Karpas-422 (cell line): ENCODE measurements at places on chromosomes 12 and 14. TPM values are rescaled to one million over a fixed set of nuclear protein-coding genes. Genes with fewer than 3 reads are reported as not detected.

Gene MANSC1
- total RNA-seq, result not detected in 2 replicates

Gene DNAI7
- total RNA-seq, result not detected in 2 replicates

Gene SLC17A8
- 0.15 TPM in 1 of 2 replicates, not detected in the other for total RNA-seq

Gene PGF
- 3.5 and 8.3 TPM in 2 replicates for total RNA-seq

Gene PZP
- total RNA-seq, result not detected in 2 replicates

Gene TBX3
- not detected in 2 replicates for total RNA-seq

Gene TMTC2
- 3.2 and 5.0 TPM in 2 replicates for total RNA-seq

Gene DCN
- total RNA-seq, result 612 and 1,580 TPM in 2 replicates

Gene CRY1
- total RNA-seq, result not detected in 2 replicates

Gene GRIP1
- total RNA-seq, result 0.07 and 4.5 TPM in 2 replicates

Gene SBNO1
- total RNA-seq, result 31.5 and 31.7 TPM in 2 replicates

Gene KRT79
- total RNA-seq, result not detected in 2 replicates

Gene POTEG
- not detected in 2 replicates for total RNA-seq

Gene MEG3
- not detected in 2 replicates for total RNA-seq

Gene PPP1R3E
- total RNA-seq, result 48.3 and 70.4 TPM in 2 replicates

Gene BATF
- total RNA-seq, result not detected in 2 replicates

Gene AQP6
- total RNA-seq, result 0.04 and 0.79 TPM in 2 replicates

Gene A2M
- total RNA-seq, result not detected in 2 replicates

Gene KLRC4
- total RNA-seq, result not detected in 2 replicates

Gene PTCSC3
- total RNA-seq, result not detected in 2 replicates

Gene MYH6
- total RNA-seq, result not detected in 2 replicates

Gene CLEC4A
- 1.4 TPM in 1 of 2 replicates, not detected in the other for total RNA-seq
